ENCODE measurements at places on chromosomes 16 and 17.

DNA sequence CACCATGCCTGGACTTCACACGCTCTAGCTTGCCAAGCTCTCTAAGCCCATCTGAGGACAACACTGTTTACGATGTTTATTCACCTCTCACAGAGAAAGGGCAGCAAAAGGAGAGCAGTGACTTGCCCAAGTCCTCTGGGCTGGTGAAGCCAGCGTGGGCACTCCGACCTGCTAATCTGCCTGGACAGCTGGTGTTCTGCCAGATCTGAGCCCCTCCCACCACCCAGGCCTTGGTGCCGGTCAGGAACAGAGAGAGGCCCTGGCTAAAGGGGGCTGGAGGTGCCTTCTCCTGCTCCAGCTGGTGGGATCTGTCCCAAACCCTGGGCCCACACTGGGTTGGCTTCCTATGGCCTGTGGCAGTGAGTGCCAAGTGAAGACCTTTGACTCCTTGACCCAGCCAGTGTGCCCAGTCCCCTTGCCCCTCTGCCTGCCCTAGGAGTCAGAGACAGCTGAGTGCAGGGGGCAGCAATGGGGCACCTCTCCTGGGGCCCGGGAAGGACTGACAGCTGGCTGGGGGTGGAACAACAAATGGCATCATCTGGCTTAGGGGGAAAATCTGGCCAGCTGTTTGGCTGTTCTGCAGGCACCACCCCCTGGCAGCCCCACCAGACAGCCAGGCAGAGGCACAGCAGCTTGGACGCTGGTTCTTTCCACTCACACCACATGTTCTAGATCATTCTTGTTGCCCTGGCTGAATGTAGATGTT, 1.8 kb upstream of the SLC4A1 start:
- no peak for DNase-seq

- DNase-seq: no peak
Measured at GRCh38 chr17:47009759-47010594, 30.9 kb upstream of the RPRML start.

- no peak for DNase-seq
Measured at GRCh38 chr16:57284952-57285363, 486 bp upstream of the PLLP start.

- DNase-seq: no peak
Measured at GRCh38 chr16:30777591-30778297, 9.3 kb downstream of the ZNF629 start.

GRCh38 chr16:14240964-14241363, 169.8 kb downstream of the MRTFB start:
- no peak for DNase-seq

DNA sequence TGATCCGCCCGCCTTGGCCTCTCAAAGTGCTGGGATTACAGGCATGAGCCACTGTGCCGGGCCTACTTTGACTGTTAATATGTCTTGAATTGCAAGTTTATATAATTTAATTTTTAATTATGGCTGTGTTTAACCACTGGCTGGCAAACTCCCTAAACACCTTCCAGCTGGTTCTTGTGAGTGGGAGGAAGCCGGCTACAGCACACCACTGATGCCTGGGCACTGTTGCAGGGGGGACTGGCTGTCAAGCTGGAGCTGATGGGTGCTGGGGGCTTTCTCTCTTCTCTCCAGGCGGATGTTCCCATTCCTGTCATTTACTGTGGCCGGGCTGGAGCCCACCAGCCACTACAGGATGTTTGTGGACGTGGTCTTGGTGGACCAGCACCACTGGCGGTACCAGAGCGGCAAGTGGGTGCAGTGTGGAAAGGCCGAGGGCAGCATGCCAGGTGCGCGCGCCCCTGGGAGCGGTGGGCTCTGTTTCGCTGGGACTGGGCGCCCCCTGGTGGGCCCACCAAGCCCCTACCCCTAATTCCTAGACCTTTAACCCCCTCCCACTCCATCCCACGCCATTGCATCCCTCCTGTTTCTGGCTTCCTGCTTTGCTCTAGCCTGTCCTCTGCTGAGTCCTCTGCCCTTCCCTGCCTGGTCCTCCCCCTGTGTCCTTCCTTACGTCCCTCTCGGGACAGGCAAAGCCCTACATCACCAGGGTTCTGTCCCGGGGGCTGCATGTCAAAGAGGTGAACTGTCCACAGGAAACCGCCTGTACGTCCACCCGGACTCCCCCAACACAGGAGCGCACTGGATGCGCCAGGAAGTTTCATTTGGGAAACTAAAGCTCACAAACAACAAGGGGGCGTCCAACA, 9.5 kb downstream of the TBX21 start:
- peak; percentile 45 for DNase-seq

DNA sequence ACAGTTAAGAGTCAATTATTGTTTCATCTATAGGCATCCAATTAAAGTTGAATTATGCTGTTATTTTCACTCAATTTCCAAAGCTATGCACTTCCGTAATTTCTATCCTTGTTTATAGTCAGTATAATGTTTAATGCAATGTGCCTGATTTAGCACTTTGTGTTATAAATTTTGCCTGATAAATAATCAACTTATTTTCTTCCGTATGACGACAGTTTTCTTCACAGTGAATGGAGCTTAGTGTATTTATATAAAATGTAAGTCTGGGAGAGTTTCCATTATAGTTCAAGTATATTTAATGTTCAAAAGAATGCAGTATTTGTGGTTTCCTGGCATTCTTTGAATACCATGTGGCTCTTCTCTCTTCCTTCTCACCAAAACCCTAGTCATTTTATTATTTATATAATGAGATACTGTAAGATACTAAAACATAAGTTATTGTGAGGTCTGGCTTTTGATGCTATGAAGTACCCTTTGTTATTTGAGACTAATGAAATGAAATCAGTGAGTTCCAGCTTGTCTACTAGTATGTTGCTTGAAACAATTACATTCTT, 240.6 kb downstream of the PRKCA start:
- no peak for DNase-seq

- DNase-seq: peak; percentile 42
Measured at GRCh38 chr17:80029258-80029974, 6.3 kb downstream of the TBC1D16 start.

GRCh38 chr16:84529607-84530006, 25.1 kb upstream of the MEAK7 start:
- DNase-seq: no peak

- DNase-seq: peak; percentile 29
Measured at GRCh38 chr17:32941419-32942032, 13.6 kb downstream of the TMEM98 start.

DNA sequence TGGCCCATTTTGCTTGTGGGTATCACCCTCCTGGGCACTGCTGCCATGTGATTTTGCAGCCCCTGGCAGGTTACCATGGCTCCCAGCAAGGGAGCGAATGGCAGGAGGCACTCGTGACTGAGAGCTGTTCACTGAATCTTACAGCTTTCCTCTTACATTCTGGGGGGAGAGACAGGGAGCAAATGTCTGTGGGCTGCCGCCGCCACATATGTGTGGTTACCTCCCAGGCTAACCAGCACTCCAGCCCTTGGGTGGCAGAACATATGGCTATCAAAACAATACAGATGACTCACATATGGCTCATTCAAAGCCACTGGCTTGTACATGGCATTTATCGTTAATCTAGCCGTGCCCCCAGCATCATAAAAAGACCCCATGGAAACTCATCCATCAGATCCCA, 19.8 kb downstream of the GTF3C1 start:
- no peak for DNase-seq

DNA sequence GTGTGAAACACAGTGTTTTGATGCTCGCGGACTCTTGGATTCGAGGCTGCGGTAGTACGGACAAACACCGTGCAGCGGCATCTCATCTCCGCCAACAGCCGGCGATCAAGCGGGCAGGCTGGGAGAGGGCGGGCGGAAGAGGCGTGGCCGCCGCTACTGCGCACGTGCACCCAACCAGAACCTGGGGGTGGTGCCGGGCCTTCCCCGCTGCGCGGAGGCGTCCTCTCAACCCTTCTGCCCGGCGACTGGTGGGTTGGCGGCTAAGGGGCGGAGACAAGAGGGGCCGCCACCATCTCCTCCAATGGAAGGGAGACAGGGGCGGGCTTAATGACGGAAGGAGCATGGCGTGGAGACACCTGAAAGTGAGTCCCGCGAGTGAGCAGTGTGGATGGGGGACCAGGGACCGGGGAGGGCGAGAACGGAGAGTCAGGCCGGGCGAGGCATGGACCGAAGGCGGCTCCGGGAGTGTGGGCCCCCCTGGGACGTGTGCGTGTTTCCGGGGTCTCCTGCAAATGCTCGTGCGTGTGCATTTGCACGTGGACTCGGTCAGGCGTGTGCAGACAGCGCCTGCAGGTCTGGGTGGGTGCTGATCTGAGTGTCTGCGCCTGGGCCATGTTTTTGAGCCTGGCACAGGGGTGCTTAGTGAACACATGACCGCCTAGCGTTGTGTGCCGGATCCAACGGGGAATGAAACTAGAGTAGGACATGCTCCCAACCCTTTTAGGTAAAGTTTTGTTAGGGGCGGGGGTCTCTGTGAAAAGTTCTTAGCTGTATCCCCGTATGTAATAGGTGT, at the start of gene DHODH:
DHODH (plus strand) TSS at position 321 of the 793 bp plus-strand sequence; CDS start at position 342, 21 bp downstream.
- peak; percentile 99 for DNase-seq

DNA sequence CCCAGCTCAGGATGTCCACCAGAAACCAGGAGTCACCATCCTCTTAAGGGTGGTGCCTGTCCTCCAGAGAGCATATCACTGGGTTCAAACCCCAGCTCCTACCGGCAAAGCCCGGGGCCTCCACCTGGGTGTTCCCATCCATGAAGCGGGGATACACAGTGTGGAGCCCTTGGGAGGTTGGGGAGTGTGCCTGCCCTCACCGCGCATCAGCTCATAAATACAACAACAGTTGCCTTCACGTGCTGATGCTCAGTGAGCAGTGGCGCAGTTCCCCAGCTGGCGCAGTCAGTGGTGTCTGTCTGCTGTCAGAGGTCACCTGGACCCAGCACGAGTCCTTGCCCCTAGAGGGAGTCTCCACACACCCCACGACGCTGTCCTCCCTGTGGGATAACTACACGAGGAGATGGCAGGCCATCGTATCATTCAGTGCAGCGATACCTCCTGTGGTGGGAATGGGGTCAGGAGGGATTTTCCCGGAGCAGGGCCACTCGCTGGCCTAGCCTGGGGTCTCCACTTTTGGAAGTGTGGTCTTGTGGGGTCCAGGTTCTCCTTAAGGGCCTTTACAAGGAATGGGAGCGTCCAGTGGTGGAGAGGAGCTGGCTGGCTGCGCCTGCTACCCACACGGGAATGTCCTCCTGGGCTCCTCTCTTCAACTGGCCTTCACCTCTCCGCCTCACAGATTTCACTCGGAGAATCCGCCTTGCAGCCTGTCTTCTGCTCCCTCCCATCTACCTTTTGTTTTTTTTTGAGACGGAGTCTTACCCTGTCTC, 2.3 kb upstream of the ELOB start:
- no peak for DNase-seq

DNA sequence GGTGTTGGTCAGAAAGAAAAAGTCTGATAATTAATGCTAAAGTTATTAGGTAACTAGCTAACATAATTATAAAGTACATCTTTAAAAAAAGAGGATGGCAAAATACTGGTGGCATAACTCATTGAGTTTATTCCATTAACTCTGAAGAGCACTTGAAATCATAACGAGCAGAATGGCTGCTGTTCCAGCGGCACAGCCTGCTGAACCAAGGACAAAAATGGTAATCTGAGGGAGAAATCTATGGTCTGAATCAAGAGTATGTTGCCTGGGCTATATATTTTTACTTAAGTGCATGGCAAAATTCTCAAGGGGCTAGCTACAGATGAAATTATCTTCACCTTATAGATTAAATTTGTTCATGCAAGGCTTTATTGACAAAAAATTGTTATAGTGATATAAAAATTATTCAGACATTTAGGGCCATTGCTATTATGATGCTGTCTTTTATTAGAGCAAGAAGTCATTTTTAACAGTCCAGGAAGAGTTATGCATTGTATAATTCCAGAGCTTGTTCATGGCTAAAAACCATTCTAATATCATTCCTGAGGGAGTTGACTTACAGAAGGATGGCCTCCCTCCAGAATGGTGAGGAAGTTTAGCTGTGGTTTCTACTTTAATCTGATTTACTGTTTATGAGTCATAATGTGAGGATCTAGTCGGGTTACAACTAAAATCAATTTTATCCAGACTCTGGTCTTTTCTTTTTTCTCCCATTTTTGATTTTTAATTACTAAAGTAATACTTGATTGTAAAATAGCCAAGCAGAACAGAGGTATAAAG, 41.4 kb upstream of the ANKFN1 start:
- DNase-seq: no peak

GRCh38 chr17:7508846-7509245, 24.7 kb downstream of the POLR2A start:
- no peak for DNase-seq

DNA sequence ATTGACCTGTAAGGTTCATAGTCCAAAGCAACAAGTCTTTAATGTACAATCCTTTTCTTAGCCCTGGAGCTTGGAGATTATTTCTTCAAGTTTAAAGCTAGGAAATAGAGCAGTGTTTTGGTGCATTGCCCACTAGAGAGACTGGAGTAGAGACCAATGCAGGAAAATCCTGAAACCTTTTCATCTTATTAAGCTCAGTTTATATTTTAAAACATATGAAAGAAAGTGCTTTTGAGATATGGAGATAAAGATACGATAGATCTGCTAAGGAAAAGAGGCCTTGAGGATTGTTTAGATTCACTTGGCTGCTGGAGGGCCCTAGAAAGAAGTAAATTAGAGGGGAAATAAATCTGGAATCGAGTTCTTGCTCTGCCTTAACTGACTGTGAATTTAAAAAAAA, 212.0 kb downstream of the GRIN2A start:
- DNase-seq: no peak

- DNase-seq: peak; percentile 97
Measured at GRCh38 chr16:278863-279366, 1.5 kb upstream of the ARHGDIG start.

DNA sequence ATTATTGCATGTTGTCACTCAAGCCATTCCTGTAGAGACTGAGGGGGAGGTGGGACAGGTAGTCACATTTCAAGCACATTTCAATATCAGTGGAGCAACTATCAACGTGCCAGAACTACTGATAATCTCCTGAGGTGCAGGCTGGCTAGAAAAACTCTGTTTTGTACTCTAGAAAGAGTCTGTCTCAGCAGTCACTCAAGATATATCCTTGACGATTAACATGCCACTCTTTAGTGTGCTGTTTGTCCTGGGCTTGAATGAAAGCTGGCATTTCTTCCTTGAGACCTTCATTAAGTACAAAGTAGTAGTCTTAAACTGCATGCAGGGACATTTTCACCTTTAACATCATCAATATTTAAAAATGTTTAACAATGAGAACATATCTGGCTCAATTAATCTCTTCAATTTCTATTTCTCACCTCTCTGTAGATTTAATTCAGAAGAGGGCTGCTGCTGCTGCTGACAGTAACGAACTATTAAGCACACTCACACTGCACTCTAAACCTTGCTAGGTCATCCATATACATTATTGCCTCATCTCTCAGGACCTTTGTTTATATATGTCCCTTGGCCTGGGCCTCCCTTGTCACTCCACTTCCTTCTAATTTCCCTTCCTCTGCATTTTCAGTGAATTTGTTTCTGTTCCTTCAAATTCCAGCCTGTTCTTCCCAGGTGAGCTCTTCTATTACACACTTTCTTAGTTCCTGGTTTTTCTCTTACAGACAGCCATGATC, 412.0 kb downstream of the HAPSTR1 start:
- DNase-seq: no peak

- DNase-seq: no peak
Measured at GRCh38 chr17:75088465-75089417, 987 bp downstream of the SLC16A5 start.
